Activated naive CD8-positive, alpha-beta T cell treated with anti-CD3 and anti-CD28 coated beads for 36 hours (primary cell): ENCODE measurements at places on chromosomes 12 and 14. TPM values are rescaled to one million over a fixed set of nuclear protein-coding genes. Genes with fewer than 3 reads are reported as not detected.

- H3K4me3 ChIP-seq = no peak overlapping the region
- H3K27ac ChIP-seq = peak overlapping the region; percentile 13
- H3K27me3 ChIP-seq = no peaks in the 10 kb centered on the region
- H3K36me3 ChIP-seq = peaks cover 6% of the 10 kb centered on the region
Observed at GRCh38 chr12:116133636-116134214, 143.8 kb downstream of the MED13L start.

DNA sequence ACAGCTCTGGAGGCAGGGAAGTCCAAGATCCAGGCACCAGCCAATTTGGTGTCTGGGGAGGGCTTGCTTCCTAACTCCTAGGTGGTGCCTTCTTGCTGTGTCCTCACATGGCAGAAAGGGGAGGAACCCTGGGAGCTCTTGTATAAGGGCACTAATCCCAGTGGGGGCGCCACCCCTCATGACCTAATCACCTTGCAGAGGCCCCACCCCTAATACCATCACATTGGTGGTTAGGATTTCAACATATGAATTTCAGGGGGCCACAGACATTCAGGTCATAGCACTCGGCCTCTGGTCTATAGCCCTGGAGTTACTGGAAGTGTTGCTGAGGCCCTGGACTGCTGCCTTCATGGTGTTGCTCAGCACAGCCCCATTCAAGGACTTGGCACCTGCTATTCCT, 14.6 kb downstream of the PSMD9 start:
- H3K36me3 ChIP-seq = peaks cover 15% of the 10 kb centered on the region
- H3K4me3 ChIP-seq = no peak overlapping the region
- H3K27ac ChIP-seq = no peak overlapping the region
- no peaks in the 10 kb centered on the region for H3K27me3 ChIP-seq

GRCh38 chr12:26846416-26846815, 13.4 kb upstream of the ITPR2 start:
- DNase-seq = no peak
- no peaks in the 10 kb centered on the region for H3K36me3 ChIP-seq
- H3K4me3 ChIP-seq = no peak overlapping the region
- H3K4me1 ChIP-seq = peaks cover 2% of the 10 kb centered on the region
- peaks cover 11% of the 10 kb centered on the region for H3K27me3 ChIP-seq

DNA sequence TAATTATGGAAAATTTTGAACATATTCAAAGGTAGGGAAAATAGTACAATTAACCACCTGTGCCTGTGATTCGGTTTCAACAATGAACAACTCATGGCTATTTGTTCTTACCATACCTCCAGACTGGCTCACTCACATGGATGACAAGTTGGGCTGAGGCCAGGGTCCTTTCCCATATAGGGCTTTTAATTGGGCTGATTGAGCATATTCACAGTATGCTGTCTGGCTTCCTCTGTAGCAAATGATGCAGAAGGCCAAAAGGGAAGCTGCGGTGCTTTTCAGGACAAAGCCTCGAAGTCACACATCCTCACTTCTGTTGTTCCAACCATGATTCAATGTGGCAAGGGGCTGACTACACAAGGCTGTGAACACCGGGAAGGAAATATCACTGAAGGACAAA, 297.5 kb upstream of the SLC16A7 start:
- no peak for DNase-seq
- H3K4me1 ChIP-seq = no peaks in the 10 kb centered on the region
- H3K36me3 ChIP-seq = no peaks in the 10 kb centered on the region
- H3K27me3 ChIP-seq = peaks cover 6% of the 10 kb centered on the region

- no peak for DNase-seq
- H3K4me1 ChIP-seq = peaks cover 8% of the 10 kb centered on the region
- no peaks in the 10 kb centered on the region for H3K27me3 ChIP-seq
- H3K27ac ChIP-seq = no peak overlapping the region
- no peak overlapping the region for H3K4me3 ChIP-seq
- no peaks in the 10 kb centered on the region for H3K36me3 ChIP-seq
Observed at GRCh38 chr12:6090803-6091202, 33.7 kb downstream of the VWF start.

DNA sequence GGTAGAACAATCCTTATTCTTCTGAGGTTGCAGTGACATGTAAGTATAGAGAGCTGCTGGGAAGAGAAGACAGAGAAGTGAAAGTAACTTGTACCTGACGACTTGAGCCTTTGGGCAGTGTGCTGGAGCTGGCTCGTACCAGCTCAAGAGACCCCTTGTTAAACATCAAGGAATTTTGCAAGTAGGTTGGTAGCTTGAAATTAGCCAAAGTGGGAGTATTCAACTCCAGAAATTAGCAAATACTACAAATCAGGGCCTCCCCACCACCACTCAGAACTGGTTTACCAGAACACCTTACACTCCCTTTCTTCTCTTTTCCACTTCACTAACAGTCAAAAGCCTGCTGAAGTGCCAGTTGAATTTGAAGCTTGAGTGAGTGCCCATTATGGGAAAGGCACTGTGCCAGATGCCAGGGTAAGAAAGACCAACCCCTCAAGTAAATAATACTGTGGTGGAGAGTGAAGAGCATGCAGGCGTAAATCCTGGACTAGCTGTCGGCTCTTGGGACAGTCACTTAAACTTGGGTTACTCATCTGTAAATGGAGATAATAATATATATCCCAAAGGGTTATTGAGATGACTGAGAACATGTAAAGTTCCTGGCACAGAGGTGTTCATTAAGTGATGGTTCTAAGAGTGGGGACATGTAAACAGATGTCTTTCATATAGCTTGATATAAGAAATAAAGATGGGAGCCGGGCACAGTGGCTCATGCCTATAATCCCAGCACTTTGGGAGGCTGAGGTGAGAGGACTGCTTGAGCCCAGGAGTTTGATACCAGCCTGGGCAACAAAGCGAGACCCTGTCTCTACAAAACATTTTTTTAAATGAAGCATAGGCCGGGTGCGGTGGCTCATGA, 27.0 kb upstream of the EID3 start:
- no peak overlapping the region for H3K27ac ChIP-seq
- peaks cover 6% of the 10 kb centered on the region for H3K4me1 ChIP-seq
- peaks cover 2% of the 10 kb centered on the region for H3K36me3 ChIP-seq

Gene DIABLO
- total RNA-seq = 47.9 TPM

Gene SOCS2
- 25.8 TPM for total RNA-seq

Gene OR6C3
- total RNA-seq = not detected

Gene CAPZA3
- total RNA-seq = not detected

Gene CD4
- 2.5 TPM for total RNA-seq

Gene AQP5
- total RNA-seq = not detected

Gene PRB4
- not detected for total RNA-seq
